ENCODE measurements at places on chromosomes 4 and X. TPM values are rescaled to one million over a fixed set of nuclear protein-coding genes. Genes with fewer than 3 reads are reported as not detected.

DACH2 gene
- total RNA-seq = not detected

NLGN4X gene
- total RNA-seq = 4.2 TPM

C1GALT1C1 gene
- total RNA-seq = 24.0 TPM

KLF8 gene
- total RNA-seq = 6.4 TPM

DNAAF6 gene
- not detected for total RNA-seq

All from right atrium auricular region (tissue), 2 donors.